ENCODE measurements at places on chromosomes 12 and 14. TPM values are rescaled to one million over a fixed set of nuclear protein-coding genes. Genes with fewer than 3 reads are reported as not detected.

The CLEC6A gene
- total RNA-seq: not detected

- peak; percentile 79 for DNase-seq
These were observed at the start of gene CACNB3 for GRCh38 chr12:48817873-48818830. CACNB3 (plus strand) TSS chr12:48818496; CDS start chr12:48818930, 434 bp downstream.

DNA sequence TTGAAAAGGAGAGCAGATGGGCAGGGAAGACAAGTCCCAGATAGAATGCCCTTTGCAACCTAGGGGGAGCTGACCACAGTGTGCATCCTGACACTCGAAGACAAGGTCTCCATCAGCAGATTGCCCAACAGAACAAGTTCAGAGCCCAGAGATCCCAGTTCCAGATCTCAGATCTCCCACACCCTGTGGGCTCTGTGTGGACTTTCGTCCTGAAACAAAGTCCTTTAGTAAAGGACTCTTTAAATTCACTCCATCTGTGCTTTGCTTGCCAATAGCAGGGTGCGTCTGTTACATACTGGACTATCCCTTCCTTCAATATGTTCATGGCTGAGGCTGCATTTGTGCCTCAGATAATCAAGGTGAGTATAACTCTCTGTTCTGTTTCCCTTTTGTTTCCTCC is 8.7 kb upstream of the C1RL start:
- no peak for DNase-seq

DNA sequence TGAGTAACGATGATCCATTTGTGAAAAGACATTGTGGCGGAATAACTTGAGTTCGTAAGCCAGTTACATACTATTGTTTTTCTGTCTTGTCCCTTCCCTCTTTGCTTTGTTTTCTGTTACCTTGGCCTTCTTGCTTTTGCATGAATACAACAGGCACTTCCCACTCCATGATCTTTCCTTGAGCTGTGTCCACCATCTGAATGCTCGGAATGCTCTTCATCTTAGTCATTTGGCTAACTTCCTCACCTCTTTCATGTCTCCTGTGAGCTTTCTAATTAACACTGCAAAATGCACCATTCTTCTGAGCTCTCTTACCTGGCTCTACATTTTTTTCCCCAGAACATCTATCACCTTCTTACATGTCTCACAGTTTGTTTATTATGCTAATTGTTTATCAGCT is 10.0 kb downstream of the KNTC1 start:
- no peak for DNase-seq

GRCh38 chr14:76846331-76847047 is 20.3 kb downstream of the LRRC74A start:
- DNase-seq: no peak

DNA sequence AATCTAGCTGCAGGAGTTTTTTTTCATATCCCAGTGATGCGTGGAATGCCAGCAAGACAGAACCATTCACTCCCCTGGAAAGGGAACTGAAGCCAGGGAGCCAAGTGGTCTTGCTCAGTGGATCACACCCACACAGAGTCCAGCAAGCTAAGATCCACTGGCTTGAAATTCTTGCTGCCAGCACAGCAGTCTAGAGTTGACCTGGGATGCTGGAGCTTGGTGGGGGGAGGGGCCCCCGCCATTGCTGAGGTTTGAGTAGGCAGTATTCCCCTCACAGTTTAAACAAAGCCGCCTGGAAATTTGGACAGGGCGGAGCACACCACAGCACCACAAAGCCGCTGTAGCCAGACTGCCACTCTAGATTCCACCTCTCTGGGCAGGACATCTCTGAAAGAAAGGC is 86.9 kb upstream of the STXBP6 start:
- DNase-seq: no peak

- DNase-seq: no peak
These were observed 54.0 kb downstream of the TAOK3 start for GRCh38 chr12:118318744-118319143.

DNA sequence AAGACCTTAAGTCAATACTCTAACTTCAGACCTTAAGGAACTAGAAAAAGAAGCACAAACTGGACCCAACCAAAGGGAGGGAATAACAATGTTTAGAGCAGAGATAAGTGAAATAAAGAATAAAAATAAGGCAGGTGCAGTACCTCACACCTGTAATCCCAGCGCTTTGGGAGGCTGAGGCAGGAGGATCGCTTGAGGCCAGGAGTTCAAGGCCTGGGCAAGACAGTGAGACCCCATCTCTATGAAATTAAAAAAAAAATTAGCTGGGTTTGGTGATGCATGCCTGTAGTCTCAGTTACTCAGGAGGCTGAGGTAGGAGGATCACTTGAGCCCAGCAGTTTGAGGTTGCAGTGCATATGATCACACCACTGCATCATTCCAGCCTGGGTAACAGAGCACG is 9.1 kb downstream of the TFCP2 start:
- DNase-seq: no peak

- no peak for DNase-seq
These were observed 19.4 kb downstream of the HHIPL1 start for GRCh38 chr14:99664058-99664936.

DNA sequence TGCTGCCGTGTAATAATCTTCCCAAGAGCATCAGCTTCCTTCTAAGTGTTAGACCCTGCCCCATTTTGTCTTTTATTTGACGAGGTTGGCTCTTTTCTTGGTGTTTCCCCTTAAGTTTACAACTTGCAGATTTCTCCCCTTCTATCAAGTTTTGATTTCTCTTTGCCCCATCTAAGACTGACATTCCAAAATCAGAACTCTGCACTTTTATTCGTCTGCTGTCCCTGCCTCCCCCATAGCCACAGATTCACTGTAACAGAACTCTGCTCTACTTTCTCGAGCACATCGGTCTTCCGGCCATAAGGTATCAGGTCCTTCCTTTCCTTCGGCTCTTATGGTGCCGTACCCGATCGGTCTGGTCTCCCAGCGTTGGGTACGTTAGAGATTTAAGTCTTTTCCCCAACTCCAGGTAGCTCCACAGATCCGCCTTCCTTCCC is 563 bp downstream of the DCP1B start:
- DNase-seq: no peak

GRCh38 chr12:97575403-97576193 is 113.0 kb downstream of the RMST start:
- no peak for DNase-seq

DNA sequence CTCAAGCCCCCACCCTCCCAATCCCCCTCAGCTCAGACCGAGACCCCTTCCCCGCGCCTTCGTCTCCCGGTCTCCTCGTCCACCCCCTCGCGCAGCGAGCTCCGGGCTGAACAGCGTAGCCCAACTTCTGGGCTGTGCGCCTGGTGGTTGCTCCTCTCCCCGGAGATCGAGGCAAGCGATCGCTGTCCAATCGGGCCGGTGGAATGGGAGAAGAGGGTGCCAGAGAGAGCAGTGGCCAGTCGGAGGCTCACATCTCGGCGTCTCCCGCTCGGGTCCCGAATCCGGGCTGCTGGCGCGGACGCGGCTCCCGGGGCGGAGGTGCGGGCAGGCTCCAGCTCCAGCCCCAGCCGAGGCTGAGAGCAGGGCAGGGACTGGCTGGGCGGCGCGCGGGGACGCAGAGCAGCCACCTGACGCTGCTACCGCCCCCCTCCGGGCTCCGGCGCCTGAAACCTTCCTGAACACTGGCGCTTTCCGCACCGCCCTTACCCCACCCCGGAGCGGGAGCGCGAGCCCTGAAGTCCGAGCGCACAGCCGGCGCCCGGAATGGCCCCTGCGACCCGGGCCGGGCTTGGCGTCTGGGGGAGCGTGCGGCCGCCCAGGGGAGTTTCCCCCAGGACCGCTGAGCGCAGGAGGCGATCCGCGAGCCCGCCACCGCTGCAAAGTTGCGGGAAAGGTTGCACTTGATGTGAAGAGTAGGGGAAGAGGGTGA is 508 bp upstream of the KCNH5 start:
- DNase-seq: peak; percentile 34

GRCh38 chr12:66236969-66237368 is 48.0 kb downstream of the IRAK3 start:
- no peak for DNase-seq

GRCh38 chr14:104973135-104973384 is 5.1 kb downstream of the AHNAK2 start:
- peak; percentile 63 for DNase-seq

GRCh38 chr12:93738199-93739058 is 61.3 kb downstream of the CRADD start:
- DNase-seq: no peak
